ENCODE measurements at places on chromosomes 11 and 22.

DNA sequence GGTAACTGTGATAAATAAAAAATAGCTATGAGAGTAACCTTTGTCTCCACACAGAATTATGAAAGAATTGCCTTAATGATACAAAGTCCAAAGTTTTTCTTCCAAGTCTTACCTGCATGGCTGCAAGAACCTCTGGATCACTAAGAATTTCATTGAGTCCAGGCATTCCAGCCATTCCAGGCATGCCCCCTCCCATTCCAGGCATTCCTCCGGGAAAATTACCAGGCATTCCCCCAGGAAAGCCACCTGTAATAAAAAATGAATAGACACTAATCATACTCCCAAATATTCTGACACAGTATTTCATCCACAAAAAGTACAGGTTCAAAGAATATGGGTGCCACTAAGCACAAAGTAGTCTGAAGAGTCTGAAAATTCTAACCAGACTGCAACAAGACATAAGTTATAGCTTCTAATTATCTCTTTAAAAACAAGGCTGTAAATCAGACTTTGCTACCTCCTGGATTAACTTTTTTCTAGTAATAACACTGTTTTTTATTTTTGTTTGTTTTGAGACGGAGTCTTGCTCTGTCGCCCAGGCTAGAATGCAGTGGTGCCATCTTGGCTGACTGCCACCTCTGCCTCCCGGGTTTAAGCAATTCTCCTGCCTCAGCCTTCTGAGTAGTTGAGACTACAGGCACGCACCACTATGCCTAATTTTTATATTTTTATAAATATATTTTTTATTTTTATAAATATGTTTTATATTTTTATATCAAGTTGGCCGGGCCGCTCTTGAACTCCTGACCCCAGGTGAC is 8.0 kb upstream of the SLC25A17 start:
- DNase-seq: no peak

DNA sequence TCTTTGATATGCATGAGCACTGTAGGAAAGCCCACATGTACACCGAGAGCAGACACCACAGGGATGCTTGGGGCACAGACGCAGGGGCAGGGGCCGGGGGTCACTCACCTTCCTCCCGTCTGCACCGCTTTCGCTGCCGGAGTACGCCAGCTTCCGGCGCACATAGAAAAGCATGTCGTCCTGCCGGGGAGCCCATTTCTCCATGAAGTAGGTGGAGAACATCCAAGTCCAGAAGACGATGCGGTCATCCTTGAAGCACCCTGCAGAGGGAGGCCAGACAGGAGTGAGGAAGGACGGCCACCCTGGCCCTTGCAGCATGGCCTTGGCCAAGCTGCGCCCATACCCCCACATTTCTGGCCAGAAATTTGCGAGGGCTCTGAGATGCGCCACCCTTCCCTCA is 28.8 kb downstream of the KIAA0930 start:
- DNase-seq: no peak

GRCh38 chr11:35245056-35245455 is 106.1 kb downstream of the CD44 start:
- DNase-seq: no peak

- no peak for DNase-seq
Measured at GRCh38 chr11:14552089-14552488, 31.9 kb upstream of the PSMA1 start.

DNA sequence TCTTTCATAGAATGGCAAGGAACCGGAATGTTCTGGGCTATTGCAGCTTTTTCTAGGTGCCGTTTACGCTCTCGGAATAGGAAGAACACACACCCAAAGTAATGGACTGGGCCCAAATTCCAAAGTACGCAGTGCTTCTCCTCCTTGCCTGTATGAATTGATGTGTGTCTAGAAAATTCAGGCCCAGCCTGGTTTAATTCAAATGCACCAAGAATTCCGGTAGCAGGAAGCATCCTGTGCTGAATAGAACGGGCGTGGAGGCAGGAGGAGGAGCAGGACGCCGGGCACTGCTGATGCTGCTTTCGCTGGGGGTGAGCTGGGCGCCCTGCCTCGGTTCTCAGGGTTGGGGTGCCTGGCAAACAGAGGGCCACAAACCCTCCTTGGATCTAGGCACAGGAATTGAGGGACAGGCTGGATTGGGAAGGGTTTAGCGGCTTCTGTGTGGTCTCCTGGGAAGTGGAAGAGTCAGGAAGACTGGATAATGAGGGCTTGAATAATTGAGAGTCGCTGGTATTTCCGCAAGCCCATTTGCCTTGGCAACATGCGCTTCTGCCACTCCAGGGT is 2.0 kb downstream of the PARVB start:
- no peak for DNase-seq

- no peak for DNase-seq
Measured at GRCh38 chr22:17944256-17944655, 80.1 kb downstream of the MICAL3 start.

DNA sequence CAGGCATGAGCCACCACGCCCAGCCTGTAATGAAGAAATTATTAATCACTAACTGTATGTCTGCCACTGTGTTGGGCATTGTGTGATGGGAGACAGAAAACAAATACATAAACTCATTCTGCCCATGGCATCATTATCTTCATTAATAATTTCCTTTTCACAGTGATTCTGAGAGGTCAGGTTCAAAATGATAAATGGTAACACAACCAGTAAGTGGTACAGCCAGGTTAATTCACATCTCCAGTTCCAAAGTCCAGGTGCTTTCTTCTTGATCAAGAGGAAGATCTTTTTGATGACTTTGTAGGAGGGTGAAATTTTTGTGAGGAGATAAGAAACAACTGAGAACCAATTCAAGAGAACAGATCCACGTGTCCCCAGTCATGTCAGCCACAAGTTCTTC is 66.7 kb downstream of the PISD start:
- DNase-seq: no peak

- DNase-seq: no peak
Measured at GRCh38 chr11:73154178-73154577, 12.1 kb upstream of the FCHSD2 start.

- DNase-seq: no peak
Measured at GRCh38 chr22:29308791-29309262, 2.4 kb downstream of the GAS2L1 start.

DNA sequence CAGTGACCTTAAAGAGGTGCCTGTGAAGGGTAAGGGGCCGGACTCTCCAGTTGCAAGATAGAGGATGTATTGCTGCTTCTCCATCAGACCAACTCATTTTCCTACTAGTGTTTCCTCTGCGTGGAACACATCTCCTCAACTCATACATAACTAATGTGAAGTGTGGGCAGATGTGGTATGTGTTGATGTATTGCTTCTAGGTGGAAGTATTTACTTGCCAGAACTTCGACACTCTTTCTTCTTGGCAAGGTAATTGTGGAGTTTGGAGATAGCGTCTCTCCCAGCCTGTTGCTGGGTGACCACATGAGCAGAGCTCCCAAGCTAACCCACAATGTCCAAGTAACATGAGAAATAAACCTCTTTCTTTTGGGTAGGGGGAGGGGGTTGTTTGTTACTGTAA is 456.9 kb downstream of the DYNC2H1 start:
- no peak for DNase-seq

- no peak for DNase-seq
Measured at GRCh38 chr22:40051322-40051721, 56.6 kb downstream of the FAM83F start.

DNA sequence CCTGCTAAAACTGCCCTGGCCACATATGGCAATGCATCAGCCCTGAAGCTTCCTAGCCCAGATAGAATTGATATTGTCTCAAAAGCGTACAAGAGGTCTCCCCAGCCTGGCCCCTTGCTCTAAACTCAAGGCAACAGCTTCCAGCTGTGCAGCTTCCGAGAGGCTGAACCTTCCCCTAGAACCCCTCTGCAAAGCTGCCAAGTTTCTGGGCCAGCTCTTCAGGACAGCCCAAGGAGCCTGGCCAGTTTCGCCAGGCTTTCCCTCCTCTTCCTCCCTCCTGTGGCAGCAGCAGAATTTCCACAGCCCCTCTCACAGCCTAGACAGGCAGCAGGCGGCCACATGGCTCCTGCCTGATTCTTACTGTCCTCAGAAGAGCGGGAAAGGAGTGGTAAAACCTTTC is 34.5 kb downstream of the NUMA1 start:
- DNase-seq: no peak

DNA sequence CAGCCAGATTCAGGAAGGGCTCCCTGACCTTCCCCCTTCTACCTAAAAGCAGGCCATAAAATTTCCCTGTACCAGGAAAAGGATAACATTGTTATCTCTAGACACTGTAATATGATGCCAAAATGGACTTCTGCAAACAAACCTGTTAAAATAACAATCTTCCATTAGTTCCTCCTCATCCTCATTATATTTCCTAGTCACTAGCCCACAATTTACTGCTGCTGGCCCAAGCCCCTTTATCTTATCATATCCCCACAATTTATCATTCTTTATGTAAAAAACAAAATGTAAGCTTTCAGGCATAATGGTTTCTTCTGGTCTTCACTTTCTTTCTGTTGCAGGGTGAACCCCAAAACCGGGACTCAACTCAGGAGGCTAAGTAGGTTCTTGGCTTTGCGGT is 1132.1 kb upstream of the CNTN5 start:
- no peak for DNase-seq

DNA sequence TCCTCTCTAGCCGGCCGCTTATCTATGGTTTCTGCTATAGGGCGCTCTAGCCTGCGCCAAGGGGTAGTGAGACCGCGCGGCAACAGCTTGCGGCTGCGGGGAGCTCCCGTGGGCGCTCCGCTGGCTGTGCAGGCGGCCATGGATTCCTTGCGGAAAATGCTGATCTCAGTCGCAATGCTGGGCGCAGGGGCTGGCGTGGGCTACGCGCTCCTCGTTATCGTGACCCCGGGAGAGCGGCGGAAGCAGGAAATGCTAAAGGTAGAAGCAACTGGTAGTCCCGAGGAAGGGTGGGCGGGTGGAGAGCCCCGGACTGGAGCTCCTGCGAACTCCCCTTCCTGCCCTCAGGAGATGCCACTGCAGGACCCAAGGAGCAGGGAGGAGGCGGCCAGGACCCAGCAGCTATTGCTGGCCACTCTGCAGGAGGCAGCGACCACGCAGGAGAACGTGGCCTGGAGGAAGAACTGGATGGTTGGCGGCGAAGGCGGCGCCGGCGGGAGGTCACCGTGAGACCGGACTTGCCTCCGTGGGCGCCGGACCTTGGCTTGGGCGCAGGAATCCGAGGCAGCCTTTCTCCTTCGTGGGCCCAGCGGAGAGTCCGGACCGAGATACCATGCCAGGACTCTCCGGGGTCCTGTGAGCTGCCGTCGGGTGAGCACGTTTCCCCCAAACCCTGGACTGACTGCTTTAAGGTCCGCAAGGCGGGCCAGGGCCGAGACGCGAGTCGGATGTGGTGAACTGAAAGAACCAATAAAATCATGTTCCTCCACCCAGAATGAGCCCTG is at the start of the genes LBHD1 and UQCC3:
Gene LBHD1 (minus strand): TSS at position 660 of the 782 bp plus-strand sequence. CDS start 2,236 bp downstream, outside the sequence.
Gene UQCC3 (plus strand): TSS at position 66 of the 782 bp plus-strand sequence. CDS start 73 bp downstream, at position 139.
- DNase-seq: peak; percentile 23

- no peak for DNase-seq
Measured at GRCh38 chr11:131495423-131495822, 125.0 kb downstream of the NTM start.

DNA sequence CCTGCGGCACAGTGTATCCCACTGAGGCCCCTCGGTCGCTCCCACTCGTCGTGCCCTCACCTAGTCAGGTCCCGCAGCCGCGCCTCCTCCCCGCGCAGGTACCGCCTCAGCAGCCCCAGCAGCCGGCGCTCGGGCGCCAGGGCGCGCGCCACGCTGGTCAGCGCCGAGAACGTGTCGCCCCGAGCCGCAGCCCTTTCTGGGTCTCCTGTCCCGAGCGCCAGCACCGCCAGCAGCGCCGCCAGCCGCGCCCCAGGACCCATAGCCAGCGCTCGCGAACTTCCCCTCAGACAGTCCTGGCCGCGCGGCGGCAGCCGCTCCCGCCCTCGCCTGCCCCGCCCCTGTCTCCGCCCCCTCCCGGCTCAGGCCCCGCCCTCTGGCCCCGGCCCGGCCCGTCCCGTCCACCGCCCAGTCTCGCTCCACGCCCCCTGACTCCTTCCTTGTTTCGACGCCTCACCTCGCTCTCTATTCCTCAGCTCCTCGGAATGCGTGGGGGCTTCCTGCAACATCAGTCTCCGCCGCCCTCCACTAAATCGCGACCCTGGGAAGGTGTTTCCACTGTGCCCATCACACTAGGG is at the start of gene P4HA3:
Gene P4HA3 (minus strand): TSS at position 289 of the 575 bp plus-strand sequence. CDS start 29 bp downstream, at position 260.
- no peak for DNase-seq

GRCh38 chr11:91421641-91422040 is 803.0 kb upstream of the FAT3 start:
- DNase-seq: peak; percentile 90

GRCh38 chr11:121099885-121100284 is 1.2 kb upstream of the TECTA start:
- no peak for DNase-seq

- DNase-seq: no peak
Measured at GRCh38 chr11:34030382-34030781, 21.1 kb upstream of the CAPRIN1 start.

- DNase-seq: no peak
Measured at GRCh38 chr11:12234221-12234620, 123.8 kb downstream of the MICAL2 start.

GRCh38 chr22:40006641-40007040 is 11.9 kb downstream of the FAM83F start:
- DNase-seq: no peak

DNA sequence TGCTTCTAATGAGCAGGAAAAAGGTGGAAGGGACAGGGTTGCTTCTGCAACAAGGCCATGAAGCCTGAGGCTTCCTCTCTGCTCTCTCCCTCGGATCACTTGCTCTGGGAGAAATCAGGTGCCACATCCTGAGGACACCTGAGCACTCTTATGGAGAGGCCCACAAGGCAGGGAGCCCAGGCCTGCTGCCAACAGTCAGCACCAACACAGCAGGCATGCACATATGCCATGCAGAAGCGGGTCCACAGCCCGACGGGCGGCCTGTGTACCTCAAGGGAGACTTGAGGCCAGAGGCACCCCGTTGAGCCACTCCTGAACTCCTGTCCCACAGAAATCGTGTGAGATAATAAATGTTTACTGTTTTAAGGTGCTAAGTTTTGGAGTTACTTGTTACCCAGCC is 9.5 kb downstream of the TTLL12 start:
- no peak for DNase-seq

- DNase-seq: no peak
Measured at GRCh38 chr22:46437671-46438440, 99.6 kb downstream of the CELSR1 start.

- no peak for DNase-seq
Measured at GRCh38 chr11:84780689-84781293, 846.4 kb downstream of the DLG2 start.

GRCh38 chr22:20618488-20618887 is 111.1 kb downstream of the MED15 start:
- DNase-seq: no peak

GRCh38 chr11:69925366-69926196 is 106.4 kb upstream of the FGF3 start:
- no peak for DNase-seq

DNA sequence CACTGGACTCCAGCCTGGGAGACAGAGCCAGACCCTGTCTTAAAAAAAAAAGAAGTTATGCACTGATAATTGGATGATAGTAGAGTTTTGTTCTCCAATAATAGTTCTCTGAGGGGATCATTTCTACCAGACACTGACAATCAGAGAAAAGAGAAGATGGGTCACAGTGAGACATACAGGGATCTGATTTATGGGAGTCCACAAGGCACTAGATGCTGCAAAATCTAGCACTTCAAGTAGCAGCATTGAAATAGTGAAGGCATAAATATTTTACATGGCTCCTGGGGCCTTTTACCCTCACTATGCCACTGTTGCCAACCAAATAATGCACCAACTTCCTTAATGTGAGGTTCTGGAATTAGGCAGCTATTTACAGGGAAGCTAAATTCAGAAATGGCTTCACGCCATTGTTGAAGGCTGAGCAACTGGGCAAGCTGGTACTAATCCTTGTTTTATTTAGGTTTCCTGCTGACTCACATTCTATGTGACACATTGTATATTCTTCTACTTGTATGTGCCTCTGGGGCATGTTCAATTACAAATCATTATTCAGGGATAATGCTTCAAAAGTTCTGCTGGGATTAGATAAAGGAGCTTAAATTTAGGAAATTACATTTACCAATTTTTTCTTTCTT is 38.2 kb upstream of the ABTB2 start:
- DNase-seq: no peak

Measured in NCI-H524 treated with DMSO at 0.1 percent for 48 hours (cell line).